T-helper 9 cell (primary cell): ENCODE measurements at places on chromosomes 1 and 21.

DNA sequence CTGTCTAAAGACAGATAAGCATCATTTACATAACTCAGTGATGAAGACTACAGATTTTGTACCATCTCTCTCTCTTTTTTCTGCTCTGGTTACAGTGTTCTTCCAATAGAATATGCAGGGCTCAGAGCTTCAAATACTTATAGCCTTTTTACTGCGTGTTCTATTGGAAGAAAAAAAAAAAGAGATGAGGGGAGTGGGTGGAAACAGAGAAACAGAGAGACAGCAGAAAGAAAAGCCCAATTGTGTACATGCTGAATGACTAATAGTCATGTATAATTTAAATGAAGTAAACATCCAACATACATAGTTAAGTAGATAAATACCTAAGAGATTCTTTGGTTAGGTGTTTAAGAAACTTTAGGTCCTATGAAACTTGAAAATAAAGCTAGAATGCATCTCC is 151.9 kb downstream of the HMCN1 start:
- DNase-seq, result no peak

DNA sequence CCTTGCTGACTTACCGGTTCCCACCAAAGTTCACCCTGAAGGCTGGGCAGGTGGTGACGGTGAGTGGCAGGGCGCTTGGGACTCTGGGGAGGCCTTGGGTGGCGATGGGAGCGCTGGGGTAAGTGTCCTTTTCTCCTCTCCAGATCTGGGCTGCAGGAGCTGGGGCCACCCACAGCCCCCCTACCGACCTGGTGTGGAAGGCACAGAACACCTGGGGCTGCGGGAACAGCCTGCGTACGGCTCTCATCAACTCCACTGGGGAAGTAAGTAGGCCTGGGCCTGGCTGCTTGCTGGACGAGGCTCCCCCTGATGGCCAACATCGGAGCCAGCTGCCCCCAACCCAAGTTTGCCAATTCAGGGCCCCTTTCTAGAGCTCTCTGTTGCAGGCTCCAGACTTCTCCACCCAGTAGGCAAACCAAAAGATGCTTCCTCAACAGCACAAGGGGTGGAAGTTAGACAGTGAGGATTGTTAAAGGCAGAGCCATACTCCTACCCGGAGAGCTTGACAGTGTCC is 16.4 kb upstream of the SEMA4A start:
- DNase-seq, result no peak

GRCh38 chr1:185080422-185080821 is 35.1 kb downstream of the RNF2 start:
- no peak for DNase-seq

DNA sequence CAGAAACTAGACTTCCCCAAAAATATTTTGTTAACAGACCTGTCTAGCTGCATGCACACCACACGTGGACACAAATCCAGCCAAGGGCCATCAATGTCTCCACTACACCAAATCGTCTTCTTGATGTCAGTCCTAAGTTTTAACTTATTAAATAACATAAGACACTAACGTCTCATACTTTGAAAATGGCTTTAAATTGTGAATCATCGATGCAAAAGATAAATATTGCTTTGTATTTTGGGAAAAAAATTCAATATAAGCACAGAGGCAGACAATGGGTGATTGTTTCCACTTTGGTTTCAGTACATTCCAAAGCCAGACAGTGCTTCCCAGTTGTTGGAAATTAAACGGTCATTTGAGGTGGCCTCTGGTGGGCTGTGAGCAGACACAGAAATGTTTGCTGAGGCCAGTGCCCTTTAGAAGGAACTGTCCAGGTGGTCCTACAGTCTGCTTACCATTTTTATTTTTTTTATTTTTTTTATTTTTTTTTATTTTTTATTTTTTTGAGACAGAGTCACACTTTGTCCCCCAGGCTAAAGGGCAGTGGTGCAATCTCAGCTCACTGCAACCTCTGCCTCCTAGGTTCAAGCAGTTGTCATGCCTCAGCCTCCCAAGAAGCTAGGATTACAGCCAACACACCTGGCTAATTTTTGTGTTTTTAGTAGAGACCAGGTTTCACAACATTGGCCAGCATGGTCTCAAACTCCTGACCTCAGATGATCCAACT is 1.8 kb upstream of the KIAA2013 start:
- no peak for DNase-seq

- DNase-seq, result no peak
Measured at GRCh38 chr21:46634427-46634826, 1.0 kb upstream of the PRMT2 start.
